ENCODE measurements at places on chromosomes 2 and 18. TPM values are rescaled to one million over a fixed set of nuclear protein-coding genes. Genes with fewer than 3 reads are reported as not detected.

DNA sequence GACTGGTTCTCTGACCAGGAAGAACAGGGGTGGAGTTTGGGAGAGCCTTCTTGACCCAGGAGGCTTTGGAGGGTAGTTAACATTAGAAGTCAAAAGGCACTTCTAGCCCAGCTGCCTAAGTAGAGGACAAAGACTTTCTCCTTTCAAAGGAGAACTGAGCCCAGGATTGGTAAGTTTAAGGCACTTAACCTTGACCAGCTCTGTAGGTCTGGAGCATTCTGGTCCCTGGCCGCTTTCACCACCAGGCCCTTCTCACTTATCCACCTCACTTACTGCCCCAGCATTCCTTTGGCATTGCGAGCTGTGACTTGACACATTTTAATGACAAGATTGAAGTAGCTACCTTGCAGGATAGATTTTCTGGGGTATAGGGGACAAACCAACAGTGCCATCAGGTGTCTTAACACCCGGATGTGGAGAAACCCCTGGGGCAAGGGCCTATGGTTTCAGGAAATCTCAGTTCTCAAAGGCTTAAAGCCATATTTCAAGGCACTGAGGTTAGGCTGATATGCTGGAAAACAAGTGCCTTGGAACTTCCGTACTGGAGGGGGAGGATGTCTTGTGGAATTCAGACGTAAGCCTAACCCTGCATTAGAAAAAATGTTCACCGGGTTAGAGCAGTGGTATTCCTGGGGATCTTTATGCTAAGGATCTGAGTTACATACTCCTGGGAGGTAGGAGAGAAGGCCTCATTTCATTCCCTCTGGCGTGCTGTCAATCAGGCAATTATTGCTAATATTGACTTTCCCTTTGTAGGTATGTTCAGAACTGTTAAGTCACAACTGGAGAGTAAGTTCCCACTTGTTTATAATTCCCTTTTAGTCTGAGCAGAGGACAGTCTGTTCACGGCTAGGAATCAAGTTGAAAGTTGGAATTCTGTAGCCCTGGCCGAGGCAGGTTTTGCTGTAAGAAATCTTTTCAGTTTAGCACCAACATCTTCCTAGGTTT lies 4.3 kb downstream of the C2orf68 start:
- DNase-seq, result peak; percentile 40
- peaks cover 7% of the 10 kb centered on the region for H3K4me1 ChIP-seq
- peaks cover 53% of the 10 kb centered on the region for H3K36me3 ChIP-seq
- H3K27me3 ChIP-seq, result no peaks in the 10 kb centered on the region
- no peak overlapping the region for H3K27ac ChIP-seq

DNA sequence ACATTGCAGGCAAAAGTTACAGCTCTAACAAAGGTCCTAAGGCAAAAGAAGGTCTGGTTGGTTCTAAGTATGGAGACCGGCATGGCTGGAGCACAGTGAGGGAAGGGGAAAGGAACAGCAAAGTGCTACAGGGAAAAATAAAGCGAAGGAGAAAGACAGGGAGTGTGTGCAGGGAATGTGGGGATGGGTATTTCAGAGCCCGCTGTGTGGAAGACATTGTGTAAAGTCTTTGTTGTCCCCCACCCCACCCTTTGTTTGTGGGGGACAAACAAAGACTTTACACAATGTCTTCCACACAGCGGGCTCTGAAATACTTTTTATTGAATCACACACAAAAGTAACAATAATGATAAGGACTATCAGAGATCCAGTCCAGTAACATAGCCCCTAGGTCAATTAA lies 28.9 kb upstream of the C2orf15 start:
- H3K27me3 ChIP-seq, result no peaks in the 10 kb centered on the region
- H3K4me3 ChIP-seq, result no peak overlapping the region
- no peak overlapping the region for H3K27ac ChIP-seq
- no peaks in the 10 kb centered on the region for H3K36me3 ChIP-seq

DNA sequence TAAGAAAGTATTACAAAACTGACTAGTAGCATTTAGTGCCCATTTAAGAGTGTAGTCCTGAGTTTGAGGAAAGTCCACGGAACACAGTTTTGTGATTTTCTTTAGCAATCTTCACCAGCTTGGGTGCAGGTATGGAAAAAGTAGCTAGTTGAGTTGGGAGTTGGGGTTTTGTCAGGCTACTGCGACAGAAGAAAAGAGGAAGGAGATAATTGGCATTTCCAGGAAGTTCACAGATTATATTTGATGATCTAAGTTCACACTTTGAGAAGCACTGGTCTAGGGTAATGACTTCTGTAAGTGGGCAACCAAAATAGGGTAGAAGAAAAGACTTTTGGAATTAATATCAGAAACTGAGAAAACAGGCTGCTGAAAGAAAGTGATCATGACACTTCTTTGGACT lies 52.1 kb downstream of the VIL1 start:
- H3K27ac ChIP-seq, result no peak overlapping the region
- no peak for DNase-seq
- no peak overlapping the region for H3K4me3 ChIP-seq

DNA sequence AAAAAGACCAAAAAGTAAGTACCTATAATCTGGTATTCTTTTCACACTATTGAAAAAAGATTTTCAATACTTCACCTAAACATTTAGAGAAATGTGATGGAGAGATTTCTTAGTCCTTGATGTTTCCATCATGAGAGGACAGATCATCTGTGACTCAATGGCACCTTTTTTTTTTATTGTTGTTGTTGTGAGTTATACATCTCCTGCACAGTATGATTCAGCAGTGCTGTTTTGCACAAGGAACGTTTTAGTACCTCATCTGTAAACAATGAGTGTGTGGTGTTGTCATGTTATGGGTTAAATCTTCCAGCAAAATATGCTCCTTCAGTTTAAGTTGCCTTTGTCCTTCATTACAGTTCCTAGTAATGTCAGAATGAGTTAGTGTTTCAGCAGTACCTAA lies 2.2 kb downstream of the KIAA1328 start:
- H3K4me1 ChIP-seq, result no peaks in the 10 kb centered on the region
- H3K36me3 ChIP-seq, result peaks cover 9% of the 10 kb centered on the region
- H3K27me3 ChIP-seq, result no peaks in the 10 kb centered on the region
- DNase-seq, result no peak

DNA sequence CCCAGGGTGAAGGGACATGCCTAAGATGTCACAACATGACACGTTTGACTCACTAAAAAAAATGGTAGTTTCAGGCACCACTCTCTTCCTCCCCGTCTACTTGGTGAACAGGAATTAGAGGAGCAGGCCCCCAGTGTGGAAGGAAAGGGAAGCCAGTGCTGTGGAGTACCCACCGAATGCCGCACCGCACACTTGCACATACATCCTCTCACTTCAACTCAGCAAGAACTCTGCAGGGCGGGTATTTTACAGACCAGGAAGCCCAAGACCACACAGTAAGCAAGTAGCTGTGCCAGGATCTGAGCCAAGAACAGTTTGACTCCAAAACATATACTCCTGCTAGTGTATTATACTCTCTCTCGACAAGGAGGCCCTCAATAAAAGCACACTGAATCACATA lies 69.8 kb downstream of the BCL2 start:
- no peaks in the 10 kb centered on the region for H3K27me3 ChIP-seq
- H3K4me3 ChIP-seq, result no peak overlapping the region
- no peaks in the 10 kb centered on the region for H3K4me1 ChIP-seq
- H3K27ac ChIP-seq, result no peak overlapping the region
- H3K36me3 ChIP-seq, result no peaks in the 10 kb centered on the region
- no peak for DNase-seq

DNA sequence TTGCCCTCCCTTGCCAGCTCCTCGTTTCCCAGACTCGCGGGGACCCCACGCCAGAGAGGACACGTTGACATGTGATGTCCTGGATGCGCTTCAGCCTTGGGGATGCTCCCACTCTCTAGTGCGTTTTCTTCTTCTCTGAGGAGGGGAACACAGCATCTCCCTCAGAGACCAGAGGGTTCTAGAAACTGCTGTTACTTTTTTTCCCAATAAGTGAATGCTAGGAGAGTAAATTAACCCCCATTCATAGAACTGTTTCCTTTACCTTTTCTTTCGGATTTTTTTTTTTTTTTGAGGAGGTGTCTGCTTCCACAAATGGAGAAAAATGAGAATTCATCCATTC lies 370 bp upstream of the EFEMP1 start:
- H3K36me3 ChIP-seq, result no peaks in the 10 kb centered on the region
- H3K27ac ChIP-seq, result no peak overlapping the region
- peak overlapping the region; percentile 82 for H3K4me3 ChIP-seq
- H3K4me1 ChIP-seq, result no peaks in the 10 kb centered on the region
- peaks cover 59% of the 10 kb centered on the region for H3K27me3 ChIP-seq

- no peak overlapping the region for H3K27ac ChIP-seq
- no peak for DNase-seq
- no peaks in the 10 kb centered on the region for H3K4me1 ChIP-seq
- no peak overlapping the region for H3K4me3 ChIP-seq
- H3K27me3 ChIP-seq, result no peaks in the 10 kb centered on the region
Measured at GRCh38 chr2:67032076-67032475, 365.1 kb upstream of the ETAA1 start.

- H3K4me1 ChIP-seq, result no peaks in the 10 kb centered on the region
- H3K27me3 ChIP-seq, result peaks cover 46% of the 10 kb centered on the region
- H3K36me3 ChIP-seq, result no peaks in the 10 kb centered on the region
- no peak overlapping the region for H3K27ac ChIP-seq
- H3K4me3 ChIP-seq, result peak overlapping the region; percentile 69
Measured at GRCh38 chr2:240819126-240819857, 727 bp downstream of the KIF1A start.

Gene CNGA3
- 0.33 TPM for total RNA-seq

Gene SOCS6
- 30.0 TPM for total RNA-seq

Gene TCF23
- total RNA-seq, result not detected

Gene BCL2
- 1.4 TPM for total RNA-seq

Gene NIF3L1
- total RNA-seq, result 51.4 TPM

Gene CHRND
- total RNA-seq, result 0.11 TPM

Gene CRYGB
- not detected for total RNA-seq
